ENCODE measurements at places on chromosomes 12 and 14.
A peak's percentile ranks its signal among the peaks of the same experiment; 100 is the strongest.

DNA sequence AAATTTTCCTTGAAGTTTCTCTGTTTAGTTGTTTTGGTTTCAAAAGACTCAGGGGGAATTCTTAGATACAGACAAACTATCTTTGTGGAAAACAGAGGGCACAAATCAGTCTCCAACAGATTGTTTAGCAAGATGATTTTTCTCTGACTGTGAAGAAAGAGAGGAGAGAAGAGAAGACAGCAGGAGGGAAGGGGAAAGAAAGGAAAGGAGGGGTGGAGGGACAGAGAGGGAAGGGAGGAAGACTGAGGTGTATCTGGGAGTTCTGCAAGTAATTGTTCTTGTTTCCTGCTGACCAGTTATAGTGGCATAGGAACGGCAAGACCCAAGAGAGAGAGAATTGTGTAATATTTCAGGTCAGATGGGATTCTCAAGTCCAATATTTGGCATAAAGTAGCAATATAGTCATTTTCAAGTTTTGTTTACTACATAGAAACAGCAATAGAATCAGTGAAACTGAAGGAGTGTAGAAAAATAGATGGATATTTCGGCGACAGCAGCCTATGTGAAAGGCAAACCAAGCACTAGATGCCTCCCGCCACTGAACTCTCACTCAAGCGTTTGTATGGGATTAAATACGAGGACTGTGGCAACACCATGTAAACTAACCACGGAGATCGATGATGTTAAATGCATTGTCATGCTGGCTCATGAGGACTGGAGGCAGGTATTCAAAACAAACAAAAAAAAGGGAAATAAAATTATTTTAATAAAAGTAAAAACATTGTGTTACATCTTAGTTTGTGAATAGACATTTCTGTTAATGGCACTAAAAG lies 342.5 kb downstream of the SLC16A7 start:
- no peak for DNase-seq

GRCh38 chr12:47361389-47362021 lies 281.7 kb upstream of the AMIGO2 start:
- DNase-seq = no peak

- peak; percentile 87 for DNase-seq
Measured at GRCh38 chr14:69818758-69819191, 21.7 kb upstream of the SLC10A1 start.

DNA sequence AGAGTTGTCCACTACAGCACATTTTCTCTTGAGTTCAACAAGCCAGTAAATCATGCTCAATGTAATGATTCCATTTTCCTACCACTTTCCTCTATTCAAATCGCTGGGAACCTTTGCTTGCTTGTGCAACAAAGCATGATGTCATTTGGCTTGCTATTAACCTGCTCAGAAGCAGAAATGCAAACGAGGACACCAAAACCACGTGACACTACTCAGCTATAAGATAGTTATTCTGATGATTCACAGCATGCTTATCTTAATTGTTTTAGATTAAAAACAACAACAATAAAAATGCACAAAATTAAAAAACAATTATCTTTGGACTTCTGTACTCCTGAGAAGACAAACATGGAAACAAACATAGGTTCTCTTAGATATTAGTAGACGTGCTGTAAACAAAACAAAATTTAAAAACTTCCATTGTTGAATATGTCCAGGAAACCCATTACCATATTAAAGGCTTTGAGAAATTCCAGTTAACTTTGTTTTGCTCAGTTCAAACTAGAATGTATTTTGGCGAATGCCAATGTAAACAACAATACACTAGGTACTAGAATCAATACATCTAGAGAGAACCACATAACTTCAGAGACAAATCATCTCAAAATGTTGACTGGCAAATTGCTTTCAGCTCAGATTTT lies 77.5 kb upstream of the KRAS start:
- peak; percentile 17 for DNase-seq

- DNase-seq = no peak
Measured at GRCh38 chr12:1706632-1706980, 15.7 kb downstream of the ADIPOR2 start.

DNA sequence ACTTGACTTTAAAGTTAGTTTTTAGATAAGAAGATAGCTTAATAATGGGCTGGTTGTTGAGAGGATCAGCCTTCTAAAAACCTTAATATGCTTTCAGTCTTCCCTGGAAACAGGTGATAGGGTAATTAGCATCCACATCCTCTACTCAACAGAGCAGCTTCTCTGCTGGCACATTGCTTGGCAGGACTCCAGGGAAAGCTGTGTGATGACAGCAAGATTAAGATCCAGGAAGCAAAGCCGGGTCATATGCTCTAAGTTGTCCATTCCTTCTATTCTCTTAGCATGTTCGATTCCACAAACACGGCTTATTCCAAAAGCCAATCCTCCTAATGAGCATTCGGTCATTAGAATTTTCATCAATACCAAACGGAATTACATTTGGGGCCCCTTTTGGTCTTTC lies 87.0 kb downstream of the HMGA2 start:
- DNase-seq = peak; percentile 88

DNA sequence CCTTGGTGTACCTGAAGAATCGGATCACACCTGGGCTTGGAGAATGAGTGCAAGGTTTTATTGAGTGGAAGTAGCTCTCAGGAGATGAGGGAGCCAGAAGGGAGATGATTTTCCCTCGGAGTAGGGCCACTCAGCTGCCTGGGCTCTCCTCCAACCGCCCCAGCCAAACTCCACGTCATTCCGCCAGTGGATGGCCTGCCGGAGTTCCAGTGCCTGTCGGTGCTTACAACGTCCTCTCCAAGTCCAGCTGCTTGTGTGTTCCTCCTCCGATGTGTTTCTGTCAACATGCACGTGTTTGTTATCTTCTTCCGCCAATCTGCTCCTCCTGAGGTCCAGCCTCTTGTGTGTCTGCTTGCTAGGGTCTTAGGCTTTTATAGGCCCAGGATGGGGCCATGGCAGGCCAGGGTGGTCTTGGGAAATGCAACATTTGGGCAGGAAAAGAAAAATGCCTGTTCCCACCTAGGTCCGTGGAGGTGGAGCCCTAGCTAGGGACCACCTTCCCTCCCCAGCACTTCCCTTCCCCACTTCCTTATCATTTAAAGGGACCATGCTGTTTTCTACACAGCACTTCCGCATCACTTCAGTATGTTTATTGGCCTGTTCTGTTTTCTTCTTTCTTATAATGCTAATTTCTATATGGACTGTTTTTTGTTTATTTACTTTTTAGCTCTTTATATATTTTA lies 343.2 kb downstream of the PDZRN4 start:
- no peak for DNase-seq

All from tongue (tissue), 3 donors.